ENCODE measurements at places on chromosomes 16 and 17.

DNA sequence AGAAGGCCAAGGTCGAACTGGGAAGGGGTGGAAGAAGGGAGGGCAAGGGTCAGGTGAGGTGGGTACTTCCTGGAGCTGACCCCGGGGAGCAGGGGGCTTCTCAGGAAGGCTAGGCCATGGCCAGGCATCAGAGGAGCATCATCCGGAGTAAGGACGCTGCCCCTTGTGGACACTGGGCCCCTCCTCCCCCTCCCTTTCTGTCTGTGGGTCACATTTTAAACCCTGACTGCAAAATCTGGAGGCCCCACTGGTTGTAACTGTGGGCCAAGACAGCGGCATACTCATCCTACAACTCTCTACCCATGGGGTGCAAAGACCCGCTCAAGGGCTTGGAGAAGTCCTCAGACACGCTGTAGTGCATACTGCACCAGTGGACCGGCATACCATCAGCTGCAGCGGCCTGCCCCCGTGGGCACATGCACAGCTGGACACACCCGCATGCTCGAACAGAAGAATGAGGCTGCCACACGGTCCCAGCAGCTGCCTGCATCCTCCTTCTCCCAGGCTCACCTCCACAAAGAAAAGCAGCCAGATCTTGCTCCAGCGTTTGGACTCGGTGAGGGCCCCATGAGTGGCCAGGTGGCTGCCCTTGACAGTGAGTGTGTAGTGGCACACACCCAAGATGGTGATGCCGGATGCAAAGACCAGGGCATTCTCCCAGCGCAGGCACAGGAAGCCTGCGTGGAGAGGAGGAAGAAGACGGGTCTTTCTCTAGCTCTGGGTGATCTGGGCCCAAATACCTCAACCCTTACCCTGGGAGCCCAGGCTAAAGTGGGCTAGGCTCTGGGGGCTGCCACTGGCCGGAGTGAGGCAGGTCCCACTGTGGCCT lies 1.2 kb downstream of the FADS6 start:
- no peak for DNase-seq

DNA sequence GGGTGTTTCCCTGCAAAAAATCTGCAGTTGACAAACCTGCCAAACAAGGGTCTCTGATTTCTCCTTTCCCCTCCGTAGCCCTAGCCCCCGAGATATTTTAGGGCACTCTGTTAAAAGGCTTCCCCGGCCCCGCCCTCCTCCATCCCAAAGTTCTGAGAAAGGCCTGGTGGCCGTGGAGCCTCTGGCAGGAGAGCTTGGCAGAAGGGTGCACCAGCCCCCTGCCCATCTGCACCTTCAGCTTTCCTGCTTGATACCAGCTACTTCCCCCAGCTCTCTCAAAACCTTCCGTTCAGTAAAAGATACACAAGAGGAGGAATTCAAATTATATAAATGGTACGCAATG lies 711 bp upstream of the CANT1 start:
- DNase-seq = no peak

DNA sequence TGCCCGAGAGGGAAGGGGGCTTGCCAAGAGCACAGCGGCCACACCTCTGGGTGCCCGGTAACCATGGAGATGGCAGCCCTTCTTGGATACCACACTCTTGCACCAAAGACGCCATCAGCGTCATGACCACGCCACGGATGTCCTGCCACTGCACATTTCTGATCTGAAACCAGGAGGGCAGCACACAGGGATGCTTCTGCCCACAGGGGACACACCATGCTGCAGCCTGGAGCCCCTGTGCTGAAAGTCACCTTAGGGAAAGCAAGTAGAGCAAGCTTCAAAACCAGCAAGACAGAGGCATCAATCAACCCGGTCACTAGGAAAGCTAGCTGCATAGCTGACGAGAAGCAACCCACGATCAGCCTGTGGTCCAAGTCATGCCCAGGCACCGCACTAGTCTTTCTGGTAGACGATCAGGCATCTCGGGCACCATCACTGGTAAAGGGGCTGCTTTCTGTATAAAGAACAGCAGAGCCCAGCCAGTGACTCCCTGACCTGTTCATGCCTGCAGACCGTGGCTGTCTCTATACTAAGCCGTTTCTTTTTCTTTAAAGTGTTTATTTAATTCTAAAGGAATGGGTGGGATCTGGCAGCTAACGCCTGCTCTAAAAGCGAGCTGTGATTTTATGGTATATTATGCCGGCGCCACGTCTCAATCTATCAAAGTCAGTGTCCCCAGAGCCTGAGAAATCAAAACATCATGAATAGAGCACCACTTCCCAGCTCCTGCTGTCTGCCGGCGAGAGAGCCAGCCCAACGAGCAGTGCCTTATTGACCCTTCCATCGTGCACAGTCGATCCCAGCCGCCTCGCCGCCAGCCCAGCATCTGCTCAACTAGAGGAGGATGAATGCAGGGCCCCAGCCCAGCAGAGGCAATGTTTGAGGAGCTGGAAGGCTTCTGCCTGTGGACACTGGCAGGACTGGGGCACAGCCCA lies 244.7 kb downstream of the RBFOX3 start:
- DNase-seq = no peak

- no peak for DNase-seq
Observed at GRCh38 chr17:50153650-50154575, 3.4 kb upstream of the PPP1R9B start.

DNA sequence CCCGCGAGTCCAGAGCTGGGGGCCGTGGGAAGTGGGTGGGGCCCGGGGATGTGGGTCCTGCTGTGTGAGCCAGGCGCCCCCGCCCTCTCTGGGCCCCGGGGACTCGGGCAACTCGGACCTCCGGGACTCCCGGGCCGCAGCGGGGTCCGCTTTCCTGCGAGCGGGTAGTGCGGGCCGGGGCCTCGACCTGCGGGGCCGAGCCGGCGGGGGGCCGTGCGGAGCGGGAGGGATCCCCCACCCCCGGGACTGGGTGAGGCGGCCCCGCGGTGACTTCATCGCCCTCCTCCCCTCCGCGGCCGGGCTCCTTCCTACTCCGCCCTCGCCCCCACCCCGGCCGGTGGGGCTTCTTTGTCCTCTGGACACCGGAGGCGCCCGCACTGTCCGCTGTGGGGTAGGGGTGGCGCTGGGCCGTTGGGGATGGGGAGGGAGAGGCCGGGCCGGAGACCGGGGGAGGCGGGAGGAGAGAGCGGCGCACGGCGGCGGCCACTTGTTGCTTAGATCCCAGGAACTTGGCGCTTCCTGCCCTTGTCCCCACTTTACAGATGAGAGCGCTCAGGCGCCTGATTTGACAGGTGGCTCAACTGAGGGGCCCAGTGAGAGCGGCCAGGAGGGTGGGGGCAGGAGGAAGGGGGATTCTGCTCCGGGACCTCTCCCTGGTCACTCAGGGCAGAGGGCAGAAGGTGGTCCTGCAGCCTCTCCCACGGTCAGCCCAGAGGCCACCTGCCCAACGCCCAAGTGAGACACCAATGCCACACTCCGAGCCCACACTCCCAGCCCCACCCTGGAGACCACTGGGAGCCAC lies 874 bp downstream of the CMTM3 start:
- DNase-seq = peak; percentile 38

DNA sequence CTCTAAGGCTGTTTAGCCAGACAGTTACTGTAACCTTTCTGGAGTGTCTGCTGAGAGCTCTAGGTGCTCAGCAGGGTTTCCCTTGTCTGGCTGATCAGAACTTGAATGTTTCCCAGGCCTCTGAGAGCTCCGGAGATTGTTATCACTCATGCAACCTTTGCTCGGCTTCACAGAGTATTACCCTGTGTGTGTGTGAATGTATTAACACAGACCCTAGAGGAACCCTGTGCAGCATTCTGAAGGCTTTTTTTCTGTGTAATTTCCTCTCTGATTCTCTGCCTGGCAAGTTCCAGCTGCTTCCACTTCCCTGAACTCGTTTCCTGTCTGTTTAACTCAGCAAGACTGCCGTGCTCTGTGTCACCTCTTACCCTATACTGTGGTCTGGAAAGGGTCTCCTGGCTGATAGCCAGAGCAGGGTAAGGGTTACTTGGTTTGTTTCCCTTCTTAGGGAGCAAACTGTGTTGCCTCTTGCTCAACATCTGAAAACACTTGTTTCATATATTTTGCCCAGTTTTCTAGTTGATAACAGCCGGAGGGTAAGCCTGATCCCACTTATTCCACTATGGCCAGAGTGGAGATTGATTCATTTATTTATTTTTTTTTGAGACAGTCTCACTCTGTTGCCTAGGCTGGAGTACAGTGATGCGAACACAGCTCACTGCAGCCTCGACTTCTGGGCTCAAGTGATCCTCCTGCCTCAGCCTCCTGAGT lies 21.7 kb downstream of the PRMT7 start:
- no peak for DNase-seq

GRCh38 chr17:78174870-78175642 lies 6.7 kb downstream of the SYNGR2 start:
- no peak for DNase-seq

- DNase-seq = no peak
Observed at GRCh38 chr17:37708008-37708615, 36.7 kb downstream of the HNF1B start.

- DNase-seq = no peak
Observed at GRCh38 chr17:31918701-31919128, 17.2 kb upstream of the UTP6 start.

GRCh38 chr17:48548523-48549280 lies 3.8 kb upstream of the HOXB2 start:
- DNase-seq = no peak

GRCh38 chr17:80363120-80363515 lies 51.8 kb upstream of the ENDOV start:
- no peak for DNase-seq

DNA sequence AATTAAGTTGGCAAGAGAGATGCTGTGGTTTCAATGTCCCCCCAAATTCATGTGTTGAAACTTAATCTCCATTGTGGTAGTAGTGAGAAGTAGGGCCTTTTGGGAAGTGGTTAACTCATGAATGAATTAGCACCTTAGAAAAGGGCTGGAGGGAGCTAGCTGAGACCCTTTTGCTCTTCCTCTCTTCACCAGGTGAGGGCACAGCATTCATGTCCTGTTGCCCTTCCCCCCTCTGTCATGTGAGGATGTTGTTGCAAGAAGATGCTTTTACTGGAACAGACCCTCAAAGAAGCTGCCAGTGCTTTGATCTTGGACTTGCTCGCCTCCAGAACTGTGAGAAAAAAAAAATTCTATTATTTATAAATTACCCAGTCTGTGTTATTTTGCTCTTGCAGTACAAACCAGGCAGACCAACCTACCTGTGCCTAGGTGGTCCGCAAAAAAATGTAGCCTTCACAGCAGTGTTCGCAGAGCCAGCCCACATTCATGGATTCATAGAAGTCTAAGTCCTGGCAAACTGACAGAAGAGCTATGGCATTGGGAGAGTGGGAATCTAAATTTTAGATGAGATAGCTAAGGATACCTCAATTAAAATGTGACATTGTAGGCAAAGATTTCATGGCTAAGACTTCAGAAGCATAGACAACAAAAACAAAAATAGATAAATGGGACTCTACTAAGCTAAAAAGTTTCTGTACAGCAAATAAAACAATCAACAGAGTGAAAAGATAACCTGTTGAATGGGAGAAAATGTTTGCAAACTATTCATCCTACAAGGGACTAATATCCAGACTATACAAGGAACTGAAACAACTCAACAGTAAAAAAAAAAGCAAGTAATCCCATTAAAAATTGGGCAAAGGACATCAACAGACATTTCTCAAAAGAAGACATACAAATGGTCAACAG lies 32.0 kb upstream of the ABCA5 start:
- DNase-seq = no peak

DNA sequence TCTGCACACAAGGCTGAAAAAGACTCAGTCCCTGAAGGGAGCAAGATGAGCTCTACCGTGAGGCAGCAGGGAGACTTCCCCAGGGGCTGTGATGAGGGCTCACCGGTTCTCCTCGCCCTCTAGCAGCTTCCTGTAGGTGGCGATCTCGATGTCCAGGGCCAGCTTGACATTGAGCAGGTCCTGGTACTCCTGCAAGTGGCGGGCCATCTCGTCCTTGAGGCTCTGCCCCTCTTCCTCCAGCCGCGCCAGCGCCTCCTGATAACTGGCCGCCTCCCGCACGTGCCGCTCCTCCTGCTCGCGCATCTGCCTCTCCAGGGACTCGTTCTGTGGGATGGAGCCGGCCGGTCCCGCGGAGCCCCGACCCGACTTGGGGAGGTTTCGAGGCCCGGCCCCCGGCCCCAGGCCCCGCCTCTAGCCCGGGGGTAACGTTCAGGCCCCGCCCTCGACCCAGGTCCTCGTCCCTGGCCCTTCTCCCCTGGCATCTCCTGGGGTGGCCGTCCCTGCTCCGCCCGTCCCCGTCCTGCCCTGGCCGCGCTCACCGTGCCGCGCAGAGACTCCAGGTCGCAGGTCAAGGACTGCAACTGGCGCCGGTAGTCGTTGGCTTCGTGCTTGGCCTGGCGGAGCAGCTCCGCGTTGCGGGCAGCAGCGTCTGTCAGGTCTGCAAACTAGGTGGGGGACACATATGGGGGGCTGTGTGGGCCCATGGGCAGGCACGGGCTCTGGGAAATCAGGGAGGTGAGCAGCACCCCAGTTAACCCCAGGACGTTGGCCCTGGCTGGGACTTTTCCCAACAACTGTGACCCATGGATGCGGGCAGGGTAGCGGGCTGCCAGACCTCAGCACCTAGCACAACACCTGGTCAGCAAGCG lies 3.9 kb downstream of the GFAP start:
- DNase-seq = no peak

- DNase-seq = no peak
Observed at GRCh38 chr17:57068222-57068658, 16.8 kb upstream of the AKAP1 start.

- no peak for DNase-seq
Observed at GRCh38 chr16:8407351-8407750, 183.0 kb downstream of the TMEM114 start.

DNA sequence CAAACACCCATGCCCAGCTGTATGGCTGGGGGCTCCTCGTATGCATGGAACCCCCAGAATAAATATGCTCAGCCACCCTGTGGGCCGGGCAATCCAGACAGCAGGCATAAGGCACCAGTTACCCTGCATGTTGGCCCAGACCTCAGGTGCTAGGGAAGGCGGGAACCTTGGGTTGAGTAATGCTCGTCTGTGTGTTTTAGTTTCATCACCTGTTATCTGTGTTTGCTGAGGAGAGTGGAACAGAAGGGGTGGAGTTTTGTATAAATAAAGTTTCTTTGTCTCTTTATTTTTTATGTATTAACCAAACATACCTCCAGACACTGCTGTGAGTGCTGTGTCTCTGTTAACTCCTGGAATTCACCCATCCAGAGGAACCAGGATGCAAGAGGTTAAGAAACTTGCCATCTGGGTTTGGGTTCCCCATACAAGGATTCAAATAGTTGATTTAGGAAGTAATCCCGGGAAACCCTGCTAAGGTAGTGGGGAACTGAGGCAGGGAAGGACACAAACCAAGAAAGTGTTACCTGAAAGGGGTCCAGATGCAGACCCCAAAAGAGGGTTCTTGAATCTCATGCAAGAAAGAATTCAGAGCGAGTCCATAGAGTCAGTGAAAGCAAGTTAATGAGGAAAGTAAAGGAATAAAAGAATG lies 37.4 kb upstream of the IL21R start:
- no peak for DNase-seq

Data from CMK (cell line).